Stimulated activated CD4-positive, alpha-beta T cell treated with anti-CD3 and anti-CD28 coated beads, Interleukin-1b, Interleukin-23, amount 100 ng/mL, for 1 hour (primary cell): ENCODE measurements at places on chromosomes 3 and 15.

DNA sequence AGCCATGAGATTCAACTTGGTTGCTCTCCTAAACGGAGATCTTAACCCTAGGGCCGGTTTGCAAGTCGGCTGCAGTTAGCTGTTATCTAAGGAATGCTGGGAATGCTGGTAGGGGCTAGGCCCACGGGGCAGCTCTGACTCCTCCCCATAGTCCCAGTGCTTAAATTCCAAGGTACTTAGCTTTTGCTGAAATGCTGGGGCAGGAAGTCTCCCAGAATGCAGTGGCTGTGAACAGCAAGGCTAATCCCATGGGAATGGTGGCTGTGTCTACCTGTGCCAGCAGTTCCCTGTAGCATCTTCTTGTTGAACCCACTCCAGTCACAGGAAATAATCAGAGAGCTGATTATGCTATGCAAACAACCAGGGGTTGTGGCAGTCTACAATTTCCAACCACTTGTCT, 102.5 kb upstream of the TJP1 start:
- DNase-seq = no peak

- DNase-seq = no peak
Observed at GRCh38 chr3:146133441-146133840, 27.5 kb downstream of the PLOD2 start.

DNA sequence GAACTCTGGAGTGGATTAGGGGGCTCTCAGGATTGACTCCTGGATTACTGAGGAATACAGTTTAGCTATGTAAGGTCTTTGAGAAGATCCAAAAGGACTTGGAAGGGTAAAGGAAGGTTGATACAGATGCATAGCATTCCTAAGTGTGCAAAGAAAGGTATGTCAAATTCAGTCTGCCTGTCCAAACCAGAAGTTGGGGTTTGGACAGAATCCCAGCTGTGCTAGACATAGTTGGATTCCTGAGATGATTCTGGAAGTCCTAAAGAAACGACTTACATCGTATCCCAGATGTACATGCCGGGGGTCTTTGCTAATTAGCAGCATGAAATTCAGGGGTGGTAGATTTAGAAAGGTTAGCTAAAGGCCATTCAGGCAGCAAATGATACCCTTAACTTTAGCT, 97.7 kb upstream of the TSPAN3 start:
- DNase-seq = no peak

DNA sequence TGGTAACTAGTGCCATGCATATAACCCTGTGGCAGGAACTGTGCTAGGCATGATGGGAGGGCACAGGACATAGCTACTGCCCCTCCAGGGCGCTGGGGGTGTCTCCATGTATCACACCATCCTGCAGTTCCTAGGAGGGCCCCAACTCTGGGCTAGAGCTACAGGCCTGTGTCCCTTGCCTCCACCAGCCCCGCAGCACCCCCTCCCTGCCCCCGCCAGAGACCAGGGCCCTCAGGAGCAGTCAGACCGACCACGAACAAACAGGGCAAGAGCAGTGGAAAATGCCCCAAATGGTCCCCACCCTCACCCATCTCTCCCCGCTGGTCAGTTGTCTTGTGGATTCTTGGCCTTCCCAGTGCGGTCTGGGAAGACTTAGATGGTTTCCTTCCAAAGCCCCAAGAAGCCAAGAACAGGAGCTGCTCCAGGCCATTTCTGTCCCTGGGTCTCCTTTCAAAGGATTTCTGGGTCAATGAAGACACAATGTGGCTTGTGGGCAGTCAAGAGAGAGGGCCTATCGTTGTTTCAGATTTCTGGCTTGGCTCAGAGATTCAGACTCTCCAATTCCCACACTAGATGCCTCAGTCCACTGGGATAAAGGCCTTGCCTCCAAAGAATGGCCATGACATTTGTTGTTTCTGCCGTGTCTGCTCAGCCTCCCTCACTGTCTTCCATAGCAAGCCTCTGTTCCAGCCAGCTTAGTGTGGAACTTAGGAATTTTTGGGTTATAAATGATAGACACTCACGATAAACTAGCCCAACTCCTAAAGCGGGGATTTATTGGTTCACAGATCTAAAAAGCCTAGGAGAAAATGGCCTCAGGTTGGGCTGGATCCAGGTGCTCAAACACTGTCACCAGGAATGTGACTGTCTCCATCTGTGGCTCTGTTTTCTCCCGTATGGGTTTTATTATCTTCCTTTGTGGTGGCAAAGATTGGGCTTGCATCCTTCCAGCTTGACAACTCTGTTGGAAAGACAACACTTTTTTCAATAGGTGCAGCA, 80.6 kb downstream of the LSM3 start:
- no peak for DNase-seq

DNA sequence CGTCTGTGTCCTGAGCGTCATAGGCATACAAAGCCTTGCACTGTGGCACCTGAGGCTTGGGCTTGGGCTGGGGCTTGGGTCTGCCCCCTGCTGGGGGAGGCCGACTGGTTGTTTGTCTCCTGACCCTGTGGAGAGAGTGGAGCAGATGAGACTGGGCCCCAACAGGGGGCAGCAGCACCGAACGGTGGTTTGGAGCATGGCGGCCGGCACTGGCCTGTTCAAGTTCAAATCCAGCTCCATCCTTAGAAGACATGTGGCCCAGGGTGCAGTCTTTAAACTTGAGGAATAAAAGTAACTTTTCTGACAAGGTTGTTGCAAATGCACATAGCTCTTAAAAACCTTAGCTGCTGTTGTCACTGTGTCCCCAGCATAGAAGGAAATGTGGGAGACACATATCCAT, 33.3 kb downstream of the CCNB2 start:
- peak; percentile 6 for DNase-seq

GRCh38 chr15:56964182-56964581, 45.7 kb downstream of the TCF12 start:
- DNase-seq = no peak

GRCh38 chr3:133992951-133993620, 36.6 kb downstream of the SLCO2A1 start:
- DNase-seq = no peak

- DNase-seq = no peak
Observed at GRCh38 chr3:158847885-158848284, 46.0 kb downstream of the MFSD1 start.

DNA sequence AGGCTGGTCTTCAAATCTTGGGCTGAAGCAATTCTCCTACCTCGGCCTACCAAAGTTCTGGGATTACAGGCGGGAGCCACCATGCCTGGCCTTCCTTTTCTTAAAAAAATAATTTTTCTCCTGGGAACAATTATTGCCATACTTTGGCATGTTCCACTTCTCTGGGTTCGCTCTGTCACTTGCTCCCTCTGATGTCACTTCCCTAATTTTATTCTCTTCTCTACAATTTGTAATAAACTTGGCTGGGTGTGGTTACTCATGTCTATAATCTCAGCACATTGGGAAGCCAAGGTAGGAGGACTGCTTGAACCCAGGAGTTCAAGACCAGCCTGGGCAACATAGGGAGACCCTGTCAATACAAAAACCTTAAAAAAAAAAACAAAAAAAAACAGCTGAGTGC, 6.1 kb upstream of the IMPDH2 start:
- no peak for DNase-seq

DNA sequence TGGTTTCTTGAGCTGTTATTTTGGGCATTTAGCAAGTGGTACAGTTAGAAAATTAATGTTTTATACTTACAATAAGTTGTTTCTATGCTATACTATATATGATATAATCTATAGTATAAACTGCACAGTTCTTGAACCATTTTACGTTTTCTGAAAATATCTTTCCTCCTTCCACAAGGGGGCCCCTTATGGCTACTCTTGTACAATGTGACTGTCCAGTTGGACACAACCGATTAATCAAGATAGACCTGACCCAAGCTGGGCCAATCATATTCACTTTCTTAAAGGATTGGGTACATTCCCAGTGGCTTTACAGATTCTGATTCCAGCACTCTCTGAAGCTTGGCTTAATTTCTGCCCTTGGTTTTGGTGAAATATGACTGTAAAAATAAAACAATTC, 953.4 kb downstream of the AGBL1 start:
- no peak for DNase-seq

DNA sequence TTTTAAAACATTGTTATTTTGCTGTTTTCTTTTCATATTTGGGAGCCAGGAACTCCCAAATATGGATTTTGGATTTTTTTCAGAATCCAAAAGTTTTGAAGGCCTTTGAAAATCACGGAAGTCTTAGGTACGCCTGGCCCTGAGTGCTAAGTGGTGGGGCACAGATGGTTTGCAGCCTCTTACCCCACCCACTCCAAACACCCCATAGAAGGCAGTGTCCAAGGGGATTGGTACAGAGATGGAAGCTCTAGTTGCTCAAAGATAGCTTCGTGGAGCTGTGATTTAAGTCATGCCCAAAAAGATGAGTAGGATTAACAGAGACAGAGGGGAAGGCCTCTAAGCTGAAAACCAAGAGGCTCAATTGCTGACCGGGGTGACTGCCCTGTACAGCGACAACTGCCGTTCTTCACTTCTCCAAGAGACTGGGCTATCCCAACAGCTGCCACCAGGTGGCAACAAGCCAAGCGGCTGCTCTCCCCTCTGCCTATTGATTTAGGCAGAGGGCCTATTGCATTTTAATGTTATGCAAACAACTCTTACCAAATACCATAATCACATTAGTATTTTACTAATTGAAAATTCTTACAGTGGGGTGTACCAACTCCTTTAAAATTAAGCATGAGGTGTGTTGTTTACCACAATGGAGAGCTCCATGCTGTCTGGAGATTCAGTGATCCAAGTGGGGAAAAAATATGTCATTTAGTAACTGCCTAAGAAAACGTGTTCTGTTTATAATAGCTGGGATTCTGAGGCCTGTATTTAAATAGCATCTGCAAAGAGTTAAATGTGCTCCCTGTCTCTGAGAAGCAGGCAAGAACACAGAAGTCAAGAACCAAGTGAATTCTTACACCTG, 64.0 kb upstream of the C15orf61 start:
- DNase-seq = peak; percentile 47

DNA sequence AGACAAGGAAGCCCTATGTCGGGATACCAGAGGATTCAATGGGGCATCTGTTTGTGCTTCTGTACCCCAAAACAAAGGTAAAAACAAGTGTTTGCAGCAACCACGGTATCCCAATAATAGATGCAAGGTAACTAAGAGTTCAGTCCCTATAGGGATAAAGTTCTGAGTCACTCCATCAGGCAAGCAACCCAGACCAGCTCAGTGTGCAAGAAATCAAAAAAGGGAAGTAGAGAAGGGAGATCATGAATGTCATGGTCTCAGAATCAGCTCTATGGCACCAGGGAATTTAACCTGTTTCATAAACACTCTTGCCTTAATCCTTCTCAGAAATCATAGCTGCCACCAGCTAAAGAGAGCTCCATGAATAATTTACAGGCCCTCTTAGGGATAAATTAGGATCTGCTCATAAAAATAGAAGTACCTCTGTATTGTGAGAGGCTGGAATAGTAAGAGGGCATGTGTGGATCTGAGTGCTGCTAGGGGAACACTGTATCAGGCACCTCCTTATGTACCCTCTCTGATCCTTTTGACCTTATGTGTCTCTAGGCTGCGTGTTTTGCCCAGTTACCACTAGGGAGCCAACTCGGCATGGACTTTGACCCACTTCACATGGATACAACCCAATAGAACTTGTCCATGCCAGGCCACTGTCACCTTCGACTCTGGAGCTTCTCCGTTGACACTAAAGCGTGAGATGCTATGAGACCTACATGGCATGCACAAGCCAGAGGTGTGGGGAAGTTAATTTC, 754.6 kb downstream of the AGBL1 start:
- DNase-seq = no peak

DNA sequence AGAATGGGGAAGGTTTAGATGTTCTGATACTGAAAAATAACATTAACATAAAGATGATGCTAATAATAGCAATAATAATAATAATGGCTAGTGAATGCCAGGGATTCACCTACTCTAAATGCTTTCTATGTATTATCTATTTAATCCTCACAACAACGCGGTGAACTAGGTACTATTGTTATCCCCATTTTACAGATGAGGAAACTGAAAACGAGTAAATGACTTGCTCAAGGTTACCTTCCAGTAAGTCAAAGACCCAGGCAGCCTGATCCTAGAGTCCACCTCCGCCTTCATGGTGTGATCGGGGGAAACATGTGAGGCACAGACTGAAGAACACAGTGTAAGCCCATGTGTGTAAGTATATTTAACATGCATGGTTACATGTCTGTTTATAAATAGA, 30.4 kb downstream of the LRRC2 start:
- DNase-seq = no peak

GRCh38 chr15:91782221-91782620, 71.3 kb upstream of the SLCO3A1 start:
- DNase-seq = no peak

- no peak for DNase-seq
Observed at GRCh38 chr3:169278092-169278491, 385.4 kb downstream of the MECOM start.

DNA sequence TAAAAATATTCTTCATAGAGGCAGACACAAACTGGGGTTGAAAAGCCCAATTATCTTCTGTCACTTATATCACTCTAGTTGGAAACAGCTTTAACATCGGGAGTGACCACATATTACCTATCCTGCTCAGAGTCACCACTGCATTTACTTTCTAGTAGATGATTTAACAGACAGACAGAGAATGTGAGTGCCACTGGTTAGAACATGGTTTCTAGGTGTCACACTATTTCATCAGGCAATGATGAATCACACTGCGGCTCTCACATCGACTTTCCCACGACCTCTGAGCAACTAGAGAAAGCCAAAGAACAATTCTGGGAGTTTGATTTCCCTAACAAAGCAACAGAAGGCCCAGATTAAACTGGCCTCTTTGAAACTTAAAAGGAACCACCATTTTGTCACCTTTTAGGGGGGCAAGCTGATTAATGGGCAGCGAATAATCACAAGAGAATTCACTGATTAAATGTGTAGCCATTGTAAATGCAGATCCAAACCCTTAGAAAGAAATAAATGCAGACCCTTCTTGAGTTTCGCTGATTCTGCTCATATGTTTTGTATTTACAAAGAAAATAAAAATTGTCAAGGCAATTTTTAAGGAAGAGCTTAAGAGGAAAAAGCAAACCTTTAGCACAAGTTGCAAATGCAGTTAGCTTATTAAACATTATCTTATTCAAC, 112.6 kb upstream of the KBTBD8 start:
- no peak for DNase-seq

DNA sequence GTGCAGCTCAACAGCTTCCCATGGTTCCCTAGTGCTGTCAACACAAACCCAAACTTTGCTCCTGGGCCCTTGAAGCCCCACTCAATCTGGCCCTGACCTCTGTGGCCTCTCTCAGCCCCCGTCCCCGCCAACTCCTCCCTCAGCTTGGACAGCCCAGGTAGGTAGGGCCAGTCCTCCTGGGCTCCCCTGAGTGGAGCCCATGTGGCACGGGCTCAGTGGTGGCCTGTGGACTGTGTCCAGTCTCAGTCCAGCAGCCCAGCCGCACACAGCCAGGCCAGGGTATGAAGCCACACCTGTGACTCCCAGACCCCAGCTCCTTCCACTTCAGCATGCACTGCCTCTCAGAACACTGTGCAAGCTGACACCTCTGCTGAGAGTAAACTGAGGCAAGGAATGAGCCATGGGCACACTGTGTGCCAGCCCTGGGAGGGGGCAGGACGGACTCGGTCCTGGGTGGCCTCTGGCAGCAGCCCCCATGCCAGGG, 11.5 kb downstream of the PLXND1 start:
- DNase-seq = no peak
